ENCODE measurements at places on chromosomes 12 and 14.

DNA sequence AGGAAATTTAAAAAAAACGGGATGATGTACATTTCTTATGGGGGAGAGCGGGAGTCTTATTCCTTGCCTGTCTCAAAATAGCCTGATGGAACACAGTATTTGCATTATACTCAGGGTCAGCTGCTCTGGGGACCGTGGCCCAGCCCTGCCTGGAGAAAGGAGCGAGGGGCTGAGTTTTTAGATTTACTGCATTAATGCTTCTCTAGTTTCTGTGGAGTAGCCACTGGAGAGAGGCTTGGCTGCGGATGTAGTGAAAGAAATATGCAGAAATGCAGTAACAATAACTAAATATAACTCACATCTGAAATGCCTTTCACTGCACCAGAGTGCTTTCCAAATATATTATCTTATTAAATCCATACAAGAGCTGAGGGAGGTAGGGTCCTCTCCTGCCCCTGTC, 87.6 kb upstream of the MAP1LC3B2 start:
- DNase-seq, result no peak

DNA sequence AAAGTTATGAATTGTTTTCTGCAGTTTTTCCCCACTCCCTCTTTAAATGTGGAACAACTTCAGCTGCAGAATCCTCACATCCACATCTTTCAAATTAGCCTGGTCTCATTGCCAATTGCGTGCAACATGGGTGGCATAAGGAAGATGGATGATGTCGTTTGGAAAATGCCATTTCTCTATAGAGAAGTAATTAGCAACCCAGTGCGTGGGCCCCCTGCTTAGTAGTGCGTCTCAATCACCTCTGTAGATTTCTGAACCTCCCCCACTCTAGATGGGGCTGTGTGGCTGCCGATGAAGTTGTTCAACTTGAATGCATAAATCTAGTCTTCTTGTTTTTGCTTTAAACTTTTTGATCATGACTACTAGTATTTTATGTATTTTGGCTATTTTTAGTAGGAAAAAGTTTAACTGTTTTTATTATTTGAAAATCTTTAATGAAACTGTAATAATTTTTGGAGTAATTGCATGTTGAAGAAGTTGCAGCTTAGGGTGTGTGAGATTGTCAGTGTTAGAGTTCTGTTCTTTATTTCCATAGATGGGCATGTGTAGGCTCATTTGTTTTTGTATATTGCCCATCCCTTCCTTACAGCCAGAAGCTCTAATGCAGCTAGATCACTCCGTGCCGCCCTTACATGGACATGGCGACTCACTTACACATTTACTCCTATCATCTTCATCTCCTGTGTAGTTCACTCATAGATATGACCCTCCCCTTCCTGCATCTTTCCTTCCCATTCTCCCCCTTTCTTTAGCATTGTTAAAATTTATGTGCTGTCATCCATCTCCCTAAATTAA, 358.2 kb downstream of the DIO2 start:
- DNase-seq, result no peak

DNA sequence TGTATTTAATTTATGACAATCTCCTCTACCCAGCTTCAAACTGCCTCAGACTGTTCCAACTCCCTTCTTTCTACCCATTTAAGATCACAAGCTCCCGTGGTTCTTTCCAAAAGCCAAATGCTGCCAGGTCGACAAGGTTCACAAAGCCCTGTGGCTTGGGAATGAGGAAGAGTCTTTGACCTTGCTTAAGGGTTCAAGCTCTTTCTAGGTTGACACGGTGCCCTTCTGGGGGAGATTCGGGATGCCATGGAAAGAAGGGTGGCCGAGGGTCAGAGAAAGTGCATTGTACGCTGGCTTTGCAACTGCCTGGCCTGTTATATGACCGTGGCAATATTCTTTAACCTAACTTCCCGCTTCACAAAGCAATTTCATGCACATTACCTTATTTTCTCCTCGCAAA, 239.3 kb downstream of the ANO2 start:
- no peak for DNase-seq

DNA sequence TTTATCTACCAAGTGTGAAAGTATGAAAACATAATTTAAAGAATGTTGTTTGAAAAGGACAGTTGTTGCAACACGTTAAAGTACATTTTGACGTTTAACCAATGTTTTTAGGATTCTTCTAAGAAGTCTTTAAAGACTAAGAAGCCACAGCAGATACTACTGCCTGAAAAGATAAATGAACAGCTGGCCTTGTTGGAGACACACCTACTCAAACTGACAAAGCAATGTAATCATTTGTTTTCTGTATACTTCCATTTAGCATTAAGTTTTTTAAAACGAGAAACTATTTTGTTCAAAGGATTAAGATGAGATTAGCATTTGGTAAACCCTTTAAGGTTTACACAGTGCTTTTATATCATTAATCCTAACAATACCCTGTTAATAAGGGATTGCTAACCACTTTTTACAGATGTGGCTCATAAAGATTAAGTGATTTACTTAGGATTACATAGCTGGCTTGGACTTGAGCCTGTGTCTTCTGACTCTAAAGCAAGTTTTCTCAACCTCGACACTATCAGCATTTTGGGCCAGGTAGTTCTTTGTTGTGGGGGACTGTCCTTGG, 134.4 kb downstream of the CFAP54 start:
- no peak for DNase-seq

DNA sequence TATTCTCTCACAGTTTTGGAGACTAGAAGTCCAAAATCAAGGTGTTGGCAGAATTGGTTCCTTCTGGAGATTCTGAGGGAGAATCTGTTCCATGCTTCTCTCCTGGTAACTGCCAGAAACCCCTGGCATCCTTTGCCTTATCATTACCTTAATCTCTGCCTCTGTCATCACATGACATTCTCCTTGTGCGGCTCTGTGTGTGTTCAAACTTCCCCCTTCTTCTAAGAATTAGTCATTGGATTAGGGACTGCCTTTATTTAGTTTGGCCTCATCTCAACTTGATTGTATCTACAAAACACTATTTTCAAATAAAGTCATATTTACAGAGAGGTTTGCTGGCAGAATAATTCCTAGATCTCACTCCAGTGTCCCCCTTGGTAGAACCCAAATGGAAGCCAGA, 68.9 kb downstream of the ZNF641 start:
- no peak for DNase-seq

DNA sequence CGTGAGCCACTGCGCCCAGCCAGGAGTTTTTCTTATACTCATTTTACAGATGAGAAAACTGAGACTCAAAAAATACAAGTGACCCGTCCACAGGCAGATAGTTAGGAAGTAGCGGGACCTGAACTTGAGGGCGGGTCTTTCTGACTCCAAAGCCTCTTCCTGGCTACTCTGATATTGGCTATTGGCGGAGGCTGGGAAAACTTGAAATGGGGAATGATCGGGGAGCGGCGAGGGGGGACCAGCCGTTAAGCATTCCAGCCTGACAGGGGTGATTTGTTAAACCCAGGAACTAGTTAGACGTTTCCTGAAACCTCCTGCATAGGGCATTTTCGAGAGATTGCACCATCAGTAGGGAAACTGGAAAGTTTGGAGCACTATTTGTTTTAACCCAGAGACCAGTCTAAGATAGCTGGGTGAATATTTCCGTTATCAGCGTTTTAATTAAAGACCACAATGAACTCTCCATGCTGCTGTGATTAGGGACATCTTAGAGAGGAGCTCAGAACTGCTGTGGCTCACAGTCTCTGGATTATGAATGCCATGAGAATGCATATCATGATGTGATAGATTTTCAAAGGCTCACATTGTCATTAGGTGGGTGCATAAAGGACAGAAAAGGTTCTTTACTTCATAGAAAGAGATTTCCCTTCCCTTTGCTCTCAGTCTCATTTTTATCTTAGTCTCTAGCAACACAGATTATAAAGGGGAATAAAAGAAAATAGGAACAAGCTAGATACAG, 2.5 kb downstream of the NR1H4 start:
- no peak for DNase-seq

- no peak for DNase-seq
These were observed 28.3 kb downstream of the XRCC3 start for GRCh38 chr14:103686831-103687485.

DNA sequence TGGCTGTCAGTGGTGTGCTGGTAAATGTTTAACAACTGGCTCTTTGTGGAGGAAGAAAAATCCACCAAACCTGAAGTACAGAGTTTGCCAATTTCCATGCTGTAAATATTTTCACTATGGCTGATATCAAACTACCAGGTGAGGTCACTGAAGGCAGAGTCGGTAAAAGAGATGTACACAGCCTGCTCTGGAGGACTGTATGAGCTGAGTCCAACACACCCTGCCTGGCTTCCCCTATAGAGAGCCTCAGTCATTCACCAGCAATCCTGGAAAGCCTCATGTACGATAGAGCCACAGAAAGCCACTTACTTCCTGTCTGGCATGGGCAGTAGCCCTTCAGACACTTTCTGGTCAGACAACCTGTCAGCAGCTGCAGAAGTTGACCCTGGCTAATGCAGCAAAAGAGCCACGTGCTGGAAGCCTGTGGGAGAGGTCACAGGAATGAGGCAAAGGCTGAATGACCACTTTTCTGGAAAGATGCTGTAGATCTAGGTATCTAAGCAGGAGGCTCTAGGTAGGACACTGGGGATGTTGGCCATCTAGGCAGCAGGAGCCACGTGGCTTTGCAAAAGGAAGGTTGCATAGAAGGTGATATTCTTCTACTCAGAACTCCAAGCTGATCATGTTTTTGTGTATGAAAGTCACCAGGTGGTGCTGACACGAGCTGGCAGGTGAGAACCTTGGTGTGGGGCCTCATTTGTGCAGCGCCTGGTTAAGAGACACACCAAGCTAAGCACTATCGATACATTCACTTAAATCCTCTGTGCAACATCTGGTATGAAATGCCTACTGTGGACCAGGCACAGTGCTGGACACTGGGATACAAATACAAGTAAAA, 553.9 kb downstream of the VRK1 start:
- no peak for DNase-seq

GRCh38 chr14:51093371-51094281, 1.3 kb downstream of the TRIM9 start:
- peak; percentile 82 for DNase-seq

DNA sequence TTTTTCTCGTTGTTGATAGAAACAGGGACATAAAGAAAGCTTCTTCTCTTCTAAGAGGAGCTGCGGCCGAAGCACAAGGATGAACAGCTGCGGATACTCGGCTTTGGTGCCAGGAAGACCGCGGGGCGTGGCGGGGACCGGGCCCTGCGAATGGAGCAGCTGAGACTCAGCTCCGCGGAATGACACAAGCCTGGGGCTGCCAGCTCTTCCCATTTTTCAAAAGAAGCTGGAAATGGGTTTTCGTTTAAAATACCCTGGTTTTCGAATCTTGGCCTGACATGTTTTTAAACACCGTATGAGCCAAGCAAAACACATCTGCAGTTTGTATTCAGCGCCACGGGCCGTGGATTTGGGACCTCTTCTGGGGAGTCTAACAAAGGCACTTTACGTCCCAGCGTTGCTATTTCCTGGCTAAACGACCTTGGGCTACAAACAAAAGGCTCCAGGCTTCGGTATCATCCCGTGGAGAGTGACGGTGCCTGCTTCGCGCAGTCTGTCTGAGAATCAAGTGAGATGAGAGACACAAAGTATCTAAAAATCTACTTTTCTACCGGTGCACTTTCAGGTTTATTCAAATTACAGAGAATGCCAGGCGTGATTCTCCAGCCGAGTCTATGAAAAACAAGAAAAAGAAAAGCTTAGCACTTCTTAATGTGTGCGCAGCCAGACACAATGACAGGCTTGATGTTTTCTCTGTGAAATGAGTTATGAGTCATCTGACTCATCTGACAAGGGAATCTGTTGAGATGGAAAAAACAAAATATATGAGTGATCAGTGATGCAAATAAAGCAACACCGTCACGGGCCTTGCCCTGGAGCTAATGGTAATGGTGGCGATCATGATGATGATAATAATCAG, 114.0 kb upstream of the TMEM132D start:
- DNase-seq, result no peak

- no peak for DNase-seq
These were observed 148.8 kb downstream of the ZFP36L1 start for GRCh38 chr14:68644101-68644500.

GRCh38 chr12:126706300-126706699, 1560.7 kb upstream of the TMEM132C start:
- no peak for DNase-seq

- peak; percentile 79 for DNase-seq
These were observed 211.1 kb upstream of the RGS6 start for GRCh38 chr14:71720978-71721624.

DNA sequence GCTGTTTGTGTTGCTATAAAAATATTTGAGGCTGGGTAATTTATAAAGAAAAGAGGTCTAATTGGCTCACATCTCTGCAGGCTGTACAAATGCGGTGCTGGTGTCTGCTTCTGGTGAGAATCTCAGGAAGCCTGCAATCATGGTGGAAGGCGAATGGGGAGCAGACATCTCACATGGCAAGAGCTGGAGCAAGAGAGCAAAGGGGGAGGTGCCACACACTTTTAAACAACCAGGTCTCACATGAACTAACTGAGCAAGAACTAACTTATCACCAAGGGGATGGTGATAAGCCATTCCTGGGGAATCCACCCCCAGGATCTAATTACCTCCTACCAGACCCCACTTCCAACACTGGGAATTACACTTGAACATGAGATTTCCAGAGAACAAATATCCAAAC, 300.7 kb upstream of the MDGA2 start:
- DNase-seq, result no peak

GRCh38 chr12:83265808-83266207, 579.1 kb downstream of the TMTC2 start:
- no peak for DNase-seq

GRCh38 chr14:36111822-36112583, 64.5 kb downstream of the PTCSC3 start:
- no peak for DNase-seq

GRCh38 chr14:37585101-37585511, 9.9 kb downstream of the FOXA1 start:
- DNase-seq, result no peak

GRCh38 chr12:55743406-55744339, 751 bp downstream of the GDF11 start:
- no peak for DNase-seq
